ENCODE measurements at places on chromosomes 6 and 20.

- DNase-seq, result no peak
Measured at GRCh38 chr6:25175196-25175595, 104.0 kb upstream of the CARMIL1 start.

- no peak for DNase-seq
Measured at GRCh38 chr6:67666177-67666964, 968.7 kb upstream of the ADGRB3 start.

- DNase-seq, result no peak
Measured at GRCh38 chr6:6643398-6643797, 54.9 kb downstream of the LY86 start.

DNA sequence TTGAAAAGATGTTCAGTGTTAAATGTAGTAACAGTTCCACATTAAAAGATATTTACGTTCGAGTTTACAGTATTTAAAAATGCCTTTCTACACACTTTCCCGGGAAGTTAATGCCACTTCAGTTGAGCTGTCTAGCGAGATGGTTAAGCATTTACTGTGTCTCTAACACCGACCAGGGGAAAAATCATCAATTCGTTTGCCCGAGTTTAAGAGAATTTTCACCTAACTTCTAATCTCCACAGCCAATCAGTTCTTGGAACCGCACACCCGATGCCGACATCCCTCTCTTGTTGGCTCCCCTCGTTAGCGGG, 58.2 kb downstream of the FAM217A start:
- DNase-seq, result no peak

- no peak for DNase-seq
Measured at GRCh38 chr6:40743690-40744446, 156.7 kb upstream of the LRFN2 start.

GRCh38 chr20:11936157-11936556, 18.5 kb downstream of the BTBD3 start:
- no peak for DNase-seq

DNA sequence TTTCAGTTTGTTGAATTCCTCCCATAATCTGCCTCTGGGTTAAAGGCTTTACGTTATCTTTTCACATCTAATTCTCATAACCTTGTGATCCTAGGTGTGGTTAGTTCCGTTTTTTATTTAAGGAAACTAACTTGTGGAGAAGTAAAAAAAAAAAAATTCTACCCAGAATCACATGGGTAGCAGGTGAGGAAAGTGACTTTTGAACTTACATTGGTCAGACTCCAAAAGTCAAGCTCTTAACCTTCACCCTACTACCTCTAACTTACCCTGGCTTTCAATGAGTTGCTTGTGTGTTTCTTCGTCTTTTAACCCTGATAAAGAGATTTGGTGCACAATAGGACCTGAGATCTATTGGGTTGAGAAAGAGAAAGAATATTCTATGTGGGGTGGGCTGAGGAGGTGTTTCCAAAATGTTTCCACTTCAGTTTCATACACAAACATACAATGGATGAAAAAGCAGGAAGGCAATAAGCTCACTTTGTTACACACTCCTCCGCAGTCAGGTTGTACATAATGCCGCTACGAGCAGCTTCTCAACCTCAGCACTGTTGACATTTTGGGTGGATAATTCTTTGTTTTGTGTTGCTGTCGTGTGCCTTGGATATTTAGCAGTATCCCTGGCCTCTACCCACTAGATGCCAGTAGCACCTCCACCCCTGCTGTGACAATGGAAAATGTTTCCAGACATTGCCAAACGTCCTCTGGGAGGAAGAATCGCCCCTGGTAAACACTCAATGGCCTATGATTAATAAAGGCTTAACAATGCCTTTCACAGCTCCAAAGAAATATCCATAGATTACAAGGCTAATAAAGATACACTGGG, 193.0 kb upstream of the ZNF217 start:
- DNase-seq, result no peak

- no peak for DNase-seq
Measured at GRCh38 chr6:140554421-140554820, 1180.0 kb upstream of the CITED2 start.

DNA sequence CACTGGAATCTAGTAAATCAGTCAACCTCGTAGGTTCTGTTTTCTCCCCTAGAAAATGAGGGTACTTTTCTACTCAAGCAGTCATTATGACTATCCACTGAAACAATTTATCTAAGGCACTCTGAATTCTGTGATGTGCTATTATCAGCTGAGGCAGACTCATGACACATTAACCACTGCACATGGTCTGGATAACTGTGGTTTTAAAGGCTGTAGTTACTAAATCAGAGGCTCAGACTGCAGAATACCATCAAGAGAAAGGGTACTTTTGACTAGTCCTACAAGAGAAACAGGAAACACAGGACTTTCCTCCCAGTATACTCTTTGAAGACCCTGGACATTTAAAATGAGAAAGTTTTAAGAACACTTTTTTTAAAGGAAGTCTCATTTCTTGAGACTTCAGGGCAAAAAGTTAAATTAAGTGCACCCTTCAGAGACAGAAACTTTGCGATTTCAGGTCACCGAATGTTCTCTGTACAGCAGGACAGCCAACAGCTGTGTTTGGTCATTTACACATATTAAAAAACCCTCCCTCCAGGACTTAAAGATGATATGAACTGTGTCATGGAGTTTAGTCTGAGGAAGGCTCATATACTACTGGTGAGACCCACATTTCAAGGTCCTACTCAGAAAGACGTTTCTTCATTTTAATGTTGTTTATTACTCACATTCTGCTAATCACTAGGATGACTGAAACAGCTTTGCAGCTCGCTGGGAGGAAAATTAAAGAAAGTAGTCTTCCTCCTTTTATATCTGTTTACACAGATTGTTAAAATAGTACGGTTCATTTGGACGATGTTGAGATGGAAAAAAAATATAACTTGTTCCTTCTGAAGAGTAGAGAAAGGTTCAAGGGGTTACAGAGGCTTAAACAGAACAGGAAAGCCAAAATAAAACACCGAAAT, 19.9 kb downstream of the ATXN1 start:
- DNase-seq, result no peak

DNA sequence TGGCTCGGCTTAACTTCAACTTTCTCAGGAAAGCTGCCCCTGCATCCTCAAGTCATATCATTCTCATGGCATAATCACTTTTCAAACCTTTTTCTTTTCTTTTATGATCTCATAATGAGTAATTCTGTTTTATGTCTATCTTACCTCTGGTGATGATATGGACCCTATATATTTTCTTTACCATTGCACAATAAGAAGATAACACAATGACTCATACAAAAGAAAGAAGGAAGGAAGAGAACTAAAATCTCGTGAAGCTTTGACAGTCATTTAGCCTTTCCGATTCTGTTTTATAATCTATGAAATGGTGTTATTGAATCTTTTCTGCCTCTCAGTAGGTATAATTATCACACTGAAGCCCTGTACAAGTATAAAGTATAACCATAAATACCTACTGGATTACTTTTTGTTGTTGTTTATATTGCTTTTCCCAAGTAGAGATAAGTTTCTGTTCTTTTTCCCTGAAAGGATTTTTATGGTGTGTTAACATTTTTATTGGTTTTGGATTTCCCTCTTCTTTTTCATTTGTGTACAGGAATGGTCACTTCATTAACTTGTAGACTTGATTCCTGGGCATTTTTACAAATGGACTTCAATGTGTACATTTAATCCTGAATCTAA, 300.9 kb downstream of the LAMA2 start:
- no peak for DNase-seq

- no peak for DNase-seq
Measured at GRCh38 chr20:38970302-38970701, 8.2 kb downstream of the DHX35 start.

GRCh38 chr6:8392569-8392968, 42.8 kb downstream of the SLC35B3 start:
- DNase-seq, result no peak

GRCh38 chr20:46220455-46221207, 87.7 kb downstream of the CDH22 start:
- no peak for DNase-seq

DNA sequence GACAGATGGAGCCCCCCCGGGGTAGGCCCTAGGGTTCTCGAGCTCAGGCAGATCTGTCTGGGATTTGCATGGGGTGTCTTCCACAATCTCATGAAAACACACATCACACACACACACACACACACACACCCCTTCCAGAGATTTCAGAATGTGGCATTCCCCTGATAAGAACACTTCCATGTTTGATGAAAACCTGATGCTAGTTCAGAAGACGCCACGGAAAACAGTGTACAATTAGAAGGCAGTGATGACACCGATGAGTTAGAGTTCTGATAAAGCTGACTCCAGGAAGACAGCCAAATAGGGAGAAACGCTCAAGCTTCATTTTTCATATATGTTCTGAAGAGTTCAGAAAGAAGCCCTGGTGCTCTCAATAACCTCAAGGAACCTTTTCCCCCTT, 438.7 kb upstream of the JARID2 start:
- DNase-seq, result no peak

DNA sequence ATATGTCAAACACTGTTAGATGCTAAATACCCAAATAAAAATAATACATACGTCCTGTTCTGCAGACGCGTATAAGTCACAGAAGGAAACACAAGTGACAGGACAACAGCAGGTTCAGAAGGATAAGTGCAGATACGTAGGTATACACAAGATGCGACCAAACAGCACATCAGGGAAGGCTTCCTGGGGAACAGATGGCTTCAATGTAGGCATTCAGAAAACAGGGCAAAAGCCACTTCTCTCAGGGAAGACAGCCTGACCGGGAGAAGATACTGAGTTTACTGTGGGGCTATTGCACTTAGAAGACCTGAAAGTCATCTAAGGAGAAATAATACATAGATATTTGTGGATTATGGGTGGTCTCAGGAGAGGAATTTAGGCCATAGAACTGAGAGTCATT, 1.9 kb downstream of the HLA-DPA1 start:
- DNase-seq, result no peak

DNA sequence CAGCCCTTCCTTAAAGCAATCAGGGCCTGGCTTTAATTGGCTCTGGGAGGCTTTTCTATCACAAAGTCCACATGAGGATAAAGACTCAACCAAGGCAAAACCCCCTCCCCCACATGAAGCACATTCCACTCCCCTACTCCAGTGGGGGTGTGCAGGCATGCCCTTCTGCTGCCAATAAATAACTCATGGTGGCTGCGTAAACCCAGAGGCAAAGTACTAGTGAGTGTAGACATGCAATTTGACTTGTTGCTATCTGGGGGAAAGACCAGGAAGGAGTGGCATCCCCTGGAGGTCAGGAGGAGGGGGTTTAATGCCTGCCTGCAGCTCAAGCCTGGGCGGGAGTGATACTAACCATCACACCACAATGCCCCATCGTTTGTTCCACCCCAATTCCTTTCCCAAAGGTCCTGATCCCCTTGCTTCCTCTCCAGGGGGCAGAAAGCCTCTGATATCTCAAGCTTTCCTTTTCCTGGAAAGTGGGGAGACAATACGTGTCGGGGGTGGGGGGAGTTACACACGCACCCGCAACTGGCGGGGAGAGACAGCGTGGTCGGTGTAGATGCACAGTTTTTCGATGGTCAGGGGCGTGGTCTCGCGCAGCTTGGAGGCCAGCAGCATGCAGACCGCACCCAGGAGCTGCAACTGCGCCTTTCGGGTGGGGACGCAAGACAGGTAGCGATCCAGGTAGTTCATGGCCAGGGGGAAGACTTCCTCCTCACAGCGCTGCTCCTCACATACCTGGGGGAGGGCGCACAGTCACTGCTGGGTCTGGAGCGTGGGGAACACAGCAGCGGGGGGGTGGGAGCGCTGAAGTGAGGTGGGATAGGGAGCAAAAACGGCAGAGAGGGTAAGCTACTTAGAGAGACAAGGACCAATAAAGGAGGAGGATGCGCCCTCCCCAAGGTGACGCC, 1.5 kb downstream of the CCND3 start:
- no peak for DNase-seq

DNA sequence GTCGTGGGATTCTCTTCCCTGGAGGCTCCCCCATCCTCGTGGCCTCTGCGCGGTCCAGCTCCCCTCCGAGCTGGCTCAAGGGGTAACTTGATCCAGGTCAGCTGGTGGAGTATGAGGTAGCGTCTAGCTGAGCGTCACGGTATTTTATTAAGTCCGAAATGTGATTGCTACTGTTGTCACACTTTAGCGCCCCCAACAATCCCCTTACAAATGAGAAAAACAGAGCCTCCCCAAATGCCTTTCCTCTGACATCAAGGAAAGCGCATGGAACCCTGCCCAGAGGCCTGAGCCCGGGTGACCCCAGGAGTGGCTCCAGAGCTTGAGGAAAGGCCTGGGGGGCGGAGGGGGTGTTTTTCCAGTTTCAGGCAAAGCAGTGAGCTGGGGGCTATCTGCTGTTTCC, 192.4 kb downstream of the ZMYND8 start:
- DNase-seq, result no peak

GRCh38 chr6:136640132-136640915, 90.1 kb upstream of the MAP7 start:
- no peak for DNase-seq

DNA sequence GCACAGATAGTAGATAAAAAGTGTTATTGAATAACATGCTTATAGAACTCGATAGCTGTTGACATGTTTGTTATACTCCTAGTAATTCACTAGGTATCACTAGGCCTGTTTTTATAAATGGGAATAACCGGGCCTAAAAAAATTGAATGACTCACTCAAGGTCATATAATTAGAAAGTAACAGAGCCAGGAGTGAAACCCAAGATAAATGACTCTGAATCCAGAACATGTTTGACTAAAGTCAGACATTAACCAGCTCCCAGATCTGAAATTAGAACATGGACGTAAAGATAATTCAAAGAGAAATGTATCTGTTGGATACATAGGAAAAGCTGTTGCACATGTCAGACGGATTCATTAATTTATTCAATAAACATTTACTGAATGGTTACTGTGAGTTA, 26.9 kb downstream of the RGS17 start:
- DNase-seq, result no peak

DNA sequence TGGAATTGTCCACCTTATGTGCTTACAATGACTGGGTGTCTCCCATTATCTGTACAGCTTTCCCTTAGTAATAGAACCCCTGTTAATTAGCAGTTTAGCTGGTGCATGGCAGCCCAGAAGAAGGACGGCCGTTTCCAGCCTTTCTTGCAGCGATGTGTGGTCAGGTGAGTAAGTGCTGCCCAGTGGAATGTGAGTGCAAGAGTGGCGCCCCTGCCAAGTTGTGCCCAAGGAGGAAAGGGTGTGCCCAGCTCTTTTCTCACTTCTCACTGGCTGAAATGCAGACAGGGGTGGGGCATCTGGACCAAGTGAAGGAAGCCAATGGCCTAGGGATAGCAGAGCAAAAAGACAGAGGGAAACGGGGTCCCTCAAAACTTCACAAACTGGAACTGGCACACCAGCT, 296.8 kb downstream of the PREX1 start:
- no peak for DNase-seq

GRCh38 chr20:46557231-46557956, 6.9 kb upstream of the OCSTAMP start:
- DNase-seq, result no peak

DNA sequence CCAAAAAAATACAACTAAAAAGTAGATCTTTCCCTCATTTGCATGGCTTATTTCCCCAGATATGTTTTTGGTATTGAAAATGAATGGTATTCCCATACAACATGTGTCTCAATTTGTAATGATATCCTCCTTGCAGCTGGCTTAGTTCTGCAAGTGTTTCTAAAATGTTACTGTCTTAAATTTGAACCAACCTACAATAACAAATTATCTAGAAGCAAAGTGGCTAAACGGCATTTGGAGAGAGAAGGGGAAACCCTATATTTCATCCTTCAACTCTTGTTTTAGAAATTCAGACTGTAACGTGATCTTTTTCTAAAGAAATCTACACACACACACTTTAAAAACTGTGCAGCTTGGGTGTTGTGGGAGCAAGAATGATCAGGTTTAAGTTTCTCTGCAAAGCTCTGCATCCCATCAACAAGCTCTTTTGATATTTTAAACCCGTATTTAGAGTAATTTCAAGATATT, 153.0 kb downstream of the SOBP start:
- DNase-seq, result no peak

- DNase-seq, result peak; percentile 69
Measured at GRCh38 chr6:37170273-37171200, 585 bp downstream of the PIM1 start.
